ENCODE measurements at places on chromosomes 16 and 17. TPM values are rescaled to one million over a fixed set of nuclear protein-coding genes. Genes with fewer than 3 reads are reported as not detected.

Gene NPIPA2
- not detected for total RNA-seq

Gene DNAI2
- total RNA-seq = 0.13 TPM

Gene BHLHA9
- total RNA-seq = not detected

Gene TRIM37
- total RNA-seq = 34.4 TPM

Gene MPP2
- 0.13 TPM for total RNA-seq

Gene DNASE1L2
- total RNA-seq = 0.26 TPM

Gene SNX20
- 0.13 TPM for total RNA-seq

Gene CA5A
- not detected for total RNA-seq

Gene COPZ2
- 9.5 TPM for total RNA-seq

Gene RNF43
- total RNA-seq = not detected
